ENCODE measurements at places on chromosomes 1 and 21.

DNA sequence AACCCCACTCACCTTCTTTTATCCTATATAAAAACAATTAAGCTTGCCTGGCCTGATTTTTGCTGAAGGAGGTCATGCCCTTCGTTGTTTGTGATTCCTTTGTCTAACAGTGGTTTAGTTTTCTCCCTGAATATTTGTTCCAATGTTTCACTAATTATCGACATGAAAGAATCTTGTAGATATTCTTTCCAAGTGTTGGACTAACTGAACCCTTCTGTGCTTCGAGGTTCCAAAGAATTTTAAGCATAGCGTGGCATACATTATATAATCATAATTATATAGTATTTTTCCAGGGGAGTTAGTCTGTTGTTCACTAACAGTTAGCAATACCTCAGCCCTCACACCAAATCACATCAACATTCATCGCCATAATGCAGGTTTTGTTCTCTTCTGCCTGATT lies 418.9 kb upstream of the ADGRL2 start:
- no peak for DNase-seq

DNA sequence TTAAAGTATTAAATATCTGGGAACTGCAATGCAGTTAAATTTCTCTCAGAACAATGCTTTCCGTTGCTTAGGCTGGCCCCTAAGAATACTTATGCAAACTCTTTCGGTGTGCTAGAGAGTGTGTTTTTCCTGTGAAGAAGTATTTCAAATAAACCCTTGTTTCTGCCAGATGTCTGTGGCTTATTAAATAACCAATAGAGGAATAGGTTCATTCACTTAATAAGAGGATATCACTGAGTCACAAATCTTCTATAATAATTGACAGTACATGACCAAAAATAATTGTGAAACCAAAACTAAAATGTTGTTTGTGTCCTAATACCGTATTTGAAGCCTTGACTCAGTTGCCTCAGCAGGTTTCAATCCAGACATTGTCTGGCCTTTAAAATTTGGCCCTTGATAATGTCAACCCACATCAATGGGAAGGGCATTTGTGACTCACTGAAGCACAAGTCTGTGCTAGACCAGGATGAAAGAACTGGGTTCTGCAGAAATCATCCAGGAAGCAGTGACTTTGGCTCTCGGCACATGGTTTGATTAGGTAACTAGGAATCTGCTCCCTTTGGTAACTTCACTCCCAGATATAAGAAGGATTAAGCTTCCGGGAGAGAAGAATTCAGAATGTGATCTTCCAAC lies 104.2 kb upstream of the BARHL2 start:
- DNase-seq, result no peak

DNA sequence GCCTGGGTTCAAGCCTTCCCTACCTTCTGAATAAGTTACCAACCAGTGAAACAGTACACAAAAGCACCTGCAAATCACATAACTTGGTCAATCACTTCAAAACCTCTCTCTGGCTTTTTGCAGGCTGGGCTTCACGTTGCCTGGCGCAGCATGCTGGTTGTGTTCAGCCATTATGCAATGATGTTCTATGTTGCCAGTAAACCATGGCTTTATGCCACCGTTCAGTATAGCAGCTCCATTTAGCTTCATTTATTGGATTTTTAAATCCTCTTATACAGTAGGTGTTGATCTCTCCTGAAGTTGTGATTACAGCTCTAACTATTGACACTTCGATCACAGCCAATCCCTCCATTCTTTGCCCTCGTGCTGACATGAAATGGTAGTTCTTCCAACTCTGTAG lies 233.6 kb upstream of the PTBP2 start:
- DNase-seq, result no peak

GRCh38 chr1:214466403-214467077 lies 84.9 kb downstream of the PTPN14 start:
- no peak for DNase-seq

DNA sequence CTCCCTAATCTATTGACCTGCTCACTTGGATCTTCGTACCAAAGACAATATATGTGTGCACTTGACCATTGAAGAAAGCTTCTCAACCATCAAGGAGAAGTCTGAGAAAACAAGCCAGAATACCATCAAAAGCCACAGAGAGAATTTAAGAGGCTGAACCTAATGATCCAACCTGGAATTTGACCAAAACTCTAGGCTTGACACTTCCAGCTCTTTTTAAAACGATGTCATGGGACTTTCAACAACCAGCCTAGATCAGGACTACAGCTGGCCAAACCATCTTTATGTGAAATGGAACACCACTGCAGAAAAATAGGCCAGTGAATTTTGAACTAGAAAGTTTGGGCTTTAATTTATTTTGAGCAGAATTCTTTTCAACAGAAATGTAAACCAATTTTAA lies 444.4 kb downstream of the LTN1 start:
- no peak for DNase-seq

DNA sequence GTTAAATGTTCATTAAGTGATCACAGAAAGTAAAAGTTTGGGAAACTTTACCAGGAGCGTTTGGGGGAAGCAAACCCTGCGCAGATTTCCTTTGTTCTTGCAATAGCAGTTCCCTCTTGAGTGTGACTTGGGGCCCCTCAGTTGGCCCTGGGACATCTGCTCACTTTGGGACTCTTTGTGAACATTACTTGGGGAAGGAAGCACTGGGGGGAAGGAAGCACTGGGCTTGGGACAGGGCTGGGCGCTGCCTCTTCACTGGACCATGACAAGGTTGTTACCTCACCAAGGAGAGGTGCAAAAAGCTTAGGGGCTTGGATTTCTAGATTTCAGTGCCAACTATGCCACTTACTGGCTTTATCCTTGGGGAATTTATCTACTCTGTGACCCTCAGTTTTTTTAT lies 63.5 kb downstream of the ETS2 start:
- DNase-seq, result no peak

DNA sequence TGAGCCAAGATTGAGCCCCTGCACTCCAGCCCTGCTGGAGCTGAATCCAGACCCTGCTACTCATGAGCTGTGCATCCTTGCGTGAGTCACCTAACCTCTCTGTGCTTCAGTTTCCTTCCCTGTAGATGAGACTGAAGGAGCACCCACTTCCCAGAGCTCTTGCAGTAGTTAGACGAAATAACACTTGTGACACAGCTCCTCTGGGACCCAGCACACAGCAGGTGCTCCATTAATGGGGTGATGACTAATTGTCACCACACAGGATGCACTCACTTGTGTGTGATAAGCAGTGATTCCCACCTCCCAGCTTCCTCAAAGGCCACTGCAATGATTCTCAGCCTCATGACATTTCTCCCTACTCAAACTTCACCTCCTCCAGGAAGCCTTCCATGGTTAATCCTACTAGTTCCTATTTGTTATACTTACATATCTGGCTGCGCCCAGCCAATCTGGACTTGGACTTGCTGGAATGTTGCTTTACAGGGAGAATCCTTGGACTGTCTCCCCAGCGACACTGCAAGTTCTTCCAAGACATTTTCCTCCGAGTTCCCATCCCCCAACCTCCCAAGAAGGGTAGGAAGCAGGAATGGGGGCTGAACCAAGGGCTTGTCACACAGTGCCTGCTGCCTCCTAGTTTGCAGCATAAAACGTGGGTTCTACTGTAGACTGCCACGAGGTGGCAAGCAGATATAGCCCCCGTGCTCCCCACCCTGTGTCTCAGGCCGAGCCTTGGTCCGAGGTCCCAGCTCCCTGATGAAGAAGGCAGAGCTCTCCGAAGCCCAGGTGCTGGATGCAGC lies 17.2 kb downstream of the DRAXIN start:
- DNase-seq, result no peak

- no peak for DNase-seq
Observed at GRCh38 chr1:230098723-230099122, 31.7 kb downstream of the GALNT2 start.

DNA sequence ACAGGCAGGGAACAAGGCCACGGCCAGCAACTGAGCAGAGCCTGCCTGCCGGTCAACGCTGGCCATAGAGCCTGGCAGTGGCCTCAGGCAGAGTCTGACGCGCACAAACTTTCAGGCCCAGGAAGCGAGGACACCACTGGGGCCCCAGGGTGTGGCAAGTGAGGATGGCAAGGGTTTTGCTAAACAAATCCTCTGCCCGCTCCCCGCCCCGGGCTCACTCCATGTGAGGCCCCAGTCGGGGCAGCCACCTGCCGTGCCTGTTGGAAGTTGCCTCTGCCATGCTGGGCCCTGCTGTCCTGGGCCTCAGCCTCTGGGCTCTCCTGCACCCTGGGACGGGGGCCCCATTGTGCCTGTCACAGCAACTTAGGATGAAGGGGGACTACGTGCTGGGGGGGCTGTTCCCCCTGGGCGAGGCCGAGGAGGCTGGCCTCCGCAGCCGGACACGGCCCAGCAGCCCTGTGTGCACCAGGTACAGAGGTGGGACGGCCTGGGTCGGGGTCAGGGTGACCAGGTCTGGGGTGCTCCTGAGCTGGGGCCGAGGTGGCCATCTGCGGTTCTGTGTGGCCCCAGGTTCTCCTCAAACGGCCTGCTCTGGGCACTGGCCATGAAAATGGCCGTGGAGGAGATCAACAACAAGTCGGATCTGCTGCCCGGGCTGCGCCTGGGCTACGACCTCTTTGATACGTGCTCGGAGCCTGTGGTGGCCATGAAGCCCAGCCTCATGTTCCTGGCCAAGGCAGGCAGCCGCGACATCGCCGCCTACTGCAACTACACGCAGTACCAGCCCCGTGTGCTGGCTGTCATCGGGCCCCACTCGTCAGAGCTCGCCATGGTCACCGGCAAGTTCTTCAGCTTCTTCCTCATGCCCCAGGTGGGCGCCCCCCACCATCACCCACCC lies at the start of gene TAS1R3:
TSS of gene TAS1R3 (plus strand) at position 213 of the 898 bp plus-strand sequence. CDS start at position 279, 66 bp downstream.
- no peak for DNase-seq

DNA sequence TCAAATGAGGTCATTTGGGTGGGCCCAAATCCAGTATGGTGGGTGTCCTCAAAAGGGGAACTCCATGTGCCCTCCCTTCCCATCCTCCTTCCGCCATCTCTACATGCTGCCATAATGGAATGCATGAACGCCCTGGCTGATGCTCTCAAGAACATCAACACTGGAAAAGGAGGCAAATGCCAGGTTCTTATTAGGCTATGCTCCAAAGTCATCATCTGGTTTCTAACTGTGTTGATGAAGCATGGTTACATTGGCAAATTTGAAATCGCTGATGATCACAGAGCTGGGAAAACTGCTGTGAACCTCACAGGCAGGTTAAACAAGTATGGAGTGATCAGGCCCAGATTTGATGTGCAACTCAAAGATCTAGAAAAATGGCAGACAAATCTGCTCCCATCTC lies 16.6 kb upstream of the TRIM45 start:
- DNase-seq, result no peak

GRCh38 chr21:45869121-45870007 lies 112.2 kb upstream of the COL6A1 start:
- no peak for DNase-seq

- no peak for DNase-seq
Observed at GRCh38 chr1:58156831-58157230, 389.7 kb downstream of the OMA1 start.

- no peak for DNase-seq
Observed at GRCh38 chr1:220921498-220921897, 42.3 kb downstream of the HLX start.

DNA sequence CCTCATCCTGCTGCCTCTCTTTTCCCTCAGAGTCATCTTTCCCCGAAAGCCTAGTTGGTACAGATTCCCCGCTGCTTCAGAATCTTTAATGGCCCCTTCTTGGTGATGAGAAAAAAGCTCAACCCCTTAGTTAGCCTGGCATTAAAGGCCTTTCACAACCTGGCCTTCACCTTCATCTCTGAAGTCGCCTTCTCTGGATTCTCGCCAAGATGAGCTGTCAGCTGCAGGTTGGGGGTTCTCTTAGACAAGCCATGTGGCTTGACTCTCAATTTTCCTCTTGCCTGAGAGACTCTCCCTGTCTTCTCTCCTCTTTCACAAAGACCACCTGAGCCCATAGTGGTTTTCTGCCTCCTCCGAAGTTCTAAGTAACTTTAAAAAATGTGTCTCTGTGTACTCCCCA lies 15.5 kb upstream of the DISC1 start:
- DNase-seq, result peak; percentile 26

DNA sequence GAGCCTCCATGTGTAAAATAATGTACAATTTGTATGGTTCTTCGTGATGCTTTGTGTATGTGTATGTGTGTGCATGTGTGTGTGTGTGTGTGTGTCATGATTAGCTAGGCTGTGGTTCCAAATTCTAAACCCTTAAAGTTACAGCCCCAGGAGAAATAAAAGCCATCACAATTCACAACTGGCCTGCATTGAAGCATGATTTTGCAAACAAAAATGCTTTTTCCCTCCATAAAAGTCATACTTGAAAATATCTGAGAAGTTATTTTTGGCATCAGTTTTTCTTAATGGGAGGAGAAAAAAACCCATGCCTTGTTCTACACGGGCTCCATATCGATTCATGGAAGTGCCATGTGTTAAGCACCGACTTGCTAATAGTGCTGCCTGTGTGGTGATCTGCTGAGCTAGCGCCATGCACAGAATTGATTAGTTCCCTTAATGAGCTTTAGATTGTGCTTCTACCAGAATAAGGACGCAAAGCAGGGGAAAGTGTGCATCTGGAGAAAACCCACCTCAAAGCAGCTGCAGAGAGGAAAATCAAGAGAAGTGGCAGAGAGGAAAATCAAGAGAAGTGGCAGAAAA lies 207.3 kb downstream of the DSCAM start:
- no peak for DNase-seq

DNA sequence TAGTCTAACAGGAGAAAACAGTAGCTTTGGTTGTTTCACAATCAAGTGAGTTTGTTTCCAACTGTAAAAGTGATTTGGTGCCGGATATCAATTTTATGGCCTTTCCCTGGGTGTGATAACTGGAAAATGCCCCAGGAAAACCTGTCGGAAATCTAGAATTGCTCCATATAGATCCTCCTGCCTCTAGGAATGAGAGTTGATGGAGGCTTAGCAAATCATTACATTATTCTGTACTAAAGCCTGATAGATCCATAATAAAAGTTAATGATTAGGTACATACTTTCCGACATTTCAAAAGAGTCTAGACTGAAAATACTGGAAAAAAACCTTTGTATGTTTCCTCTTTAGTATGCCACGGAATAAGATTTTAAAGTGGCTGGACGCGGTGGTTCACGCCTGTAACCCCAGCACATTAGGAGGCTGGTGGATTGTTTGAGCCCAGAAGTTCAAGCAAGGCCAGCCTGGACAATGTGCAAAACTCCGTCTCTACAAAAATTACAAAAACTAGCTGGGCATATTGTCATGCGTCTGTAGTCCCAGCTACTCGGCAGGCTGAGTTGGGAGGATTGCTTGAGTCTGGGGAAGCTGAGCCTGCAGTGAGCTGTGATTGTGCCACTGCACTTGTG lies 70.0 kb upstream of the SLC45A1 start:
- no peak for DNase-seq

- no peak for DNase-seq
Observed at GRCh38 chr1:221611656-221612046, 130.2 kb downstream of the DUSP10 start.

DNA sequence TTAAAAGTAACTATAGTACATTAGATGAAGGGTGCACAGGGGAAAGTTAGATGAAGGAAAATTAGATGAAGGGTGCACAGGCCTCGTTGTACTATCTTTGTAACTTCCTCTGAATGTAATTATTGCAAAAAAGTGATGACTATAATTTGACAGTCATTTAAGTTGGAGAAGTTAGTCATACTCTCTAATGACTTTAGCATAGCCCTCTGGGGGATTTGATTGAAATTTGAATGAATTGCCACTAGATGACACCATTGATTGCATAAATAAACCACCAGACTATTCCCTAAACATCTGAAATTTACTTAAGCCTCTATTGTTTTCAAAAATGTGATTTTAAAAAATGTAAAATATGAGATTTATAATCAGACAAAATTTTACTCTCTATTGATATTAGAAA lies 102.6 kb downstream of the TPR start:
- DNase-seq, result no peak

GRCh38 chr1:26524181-26524580 lies 5.4 kb upstream of the RPS6KA1 start:
- DNase-seq, result no peak

All from CD4-positive, alpha-beta T cell treated with Interleukin-17A for 4 hours (primary cell).